Left renal cortex interstitium (tissue), 4 donors: ENCODE measurements at places on chromosomes 16 and 17.

GRCh38 chr17:31700973-31701372, 158.1 kb downstream of the COPRS start:
- no peak for DNase-seq

- no peak for DNase-seq
Measured at GRCh38 chr16:31286421-31287032, 26.8 kb downstream of the ITGAM start.

DNA sequence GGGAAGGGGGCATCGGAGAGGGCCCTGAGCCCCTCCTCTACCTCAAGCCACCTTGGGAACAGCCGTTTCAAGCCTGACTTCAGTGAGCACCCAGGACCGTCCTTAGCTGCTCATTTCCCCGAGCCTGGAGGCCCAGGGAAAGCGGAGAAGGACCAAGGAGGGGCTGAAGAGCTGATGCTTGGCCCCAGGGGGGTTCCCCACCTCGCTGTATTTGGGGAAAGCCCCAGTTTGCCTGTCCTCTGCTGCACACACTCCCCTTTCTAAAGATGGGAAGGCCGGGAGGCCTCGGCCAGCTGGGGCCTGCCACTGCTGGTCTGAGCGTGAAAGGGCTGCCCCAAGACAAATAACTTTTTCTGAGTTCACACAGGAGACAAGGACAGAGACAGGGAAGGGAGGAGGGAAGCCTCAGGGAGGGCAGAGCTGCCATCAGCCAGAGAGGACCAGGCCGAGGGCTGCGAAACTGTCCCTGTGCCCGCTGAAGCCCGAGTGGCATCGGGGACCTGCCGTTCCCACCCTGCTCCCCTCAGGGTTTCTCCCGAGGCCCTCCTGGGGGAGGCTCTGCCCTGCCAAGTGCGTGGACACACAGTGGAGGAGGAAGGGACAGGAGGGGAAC, 11.6 kb downstream of the ZACN start:
- DNase-seq: no peak

- DNase-seq: no peak
Measured at GRCh38 chr17:1267471-1267943, 2.7 kb upstream of the BHLHA9 start.

GRCh38 chr16:58417600-58417999, 25.3 kb downstream of the GINS3 start:
- DNase-seq: no peak

DNA sequence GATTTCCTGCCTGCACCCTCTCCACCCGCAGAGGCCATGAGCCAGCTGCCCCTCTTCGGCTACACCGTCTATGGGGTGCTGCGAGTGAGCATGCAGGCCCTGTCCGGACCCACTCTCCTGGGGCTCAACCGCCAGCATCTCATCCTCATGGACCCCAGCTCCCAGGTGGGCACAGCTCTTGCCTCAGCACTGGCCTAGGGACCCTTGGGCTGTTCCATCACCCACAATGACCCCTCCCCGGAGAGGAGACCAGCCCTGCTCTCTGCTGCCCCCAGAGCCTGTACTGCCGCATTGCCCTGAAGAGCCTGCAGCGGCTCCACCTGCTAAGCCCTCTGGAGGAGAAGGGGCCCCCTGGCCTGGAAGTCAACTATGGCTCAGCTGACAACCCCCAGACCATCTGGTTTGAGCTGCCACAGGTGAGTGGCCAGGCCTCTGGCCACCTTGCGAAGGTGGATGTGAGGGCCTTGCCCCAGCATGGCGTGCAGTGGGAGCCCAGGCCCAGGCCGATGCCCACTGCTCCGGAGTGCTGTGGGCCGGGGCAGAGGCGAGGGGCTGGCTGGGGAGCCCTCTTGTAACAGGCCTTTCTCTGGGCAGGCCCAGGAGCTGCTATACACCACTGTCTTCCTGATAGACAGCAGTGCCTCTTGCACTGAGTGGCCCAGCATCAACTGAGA, 7.3 kb upstream of the SMIM5 start:
- DNase-seq: no peak
